Left lung (tissue), 14 donors: ENCODE measurements at places on chromosomes 7 and 10.

DNA sequence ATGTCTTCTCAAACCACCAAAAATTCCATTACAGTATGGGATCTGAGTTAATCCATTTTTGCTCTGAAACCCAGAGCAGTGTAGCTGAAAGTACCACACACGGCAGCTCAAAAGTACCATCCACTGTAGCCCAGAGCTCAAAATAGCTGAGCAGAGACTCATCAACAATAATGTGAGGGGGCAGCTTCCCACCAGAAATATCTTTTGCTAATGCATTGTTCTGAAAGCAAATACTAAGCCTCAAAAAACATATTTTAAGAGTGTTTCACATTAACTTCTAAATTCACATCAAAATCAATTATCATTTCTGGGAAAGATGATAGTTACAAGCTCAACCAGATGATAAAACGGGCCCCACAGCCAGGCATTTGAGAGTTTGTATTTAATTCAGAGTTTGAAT, 73.7 kb downstream of the ABLIM1 start:
- DNase-seq = no peak

GRCh38 chr7:130982651-130983050, 248.6 kb upstream of the KLF14 start:
- DNase-seq = no peak

GRCh38 chr10:75431180-75432111, at the start of gene LRMDA:
Gene LRMDA (plus strand): TSS chr10:75431624.
- DNase-seq = peak; percentile 94

DNA sequence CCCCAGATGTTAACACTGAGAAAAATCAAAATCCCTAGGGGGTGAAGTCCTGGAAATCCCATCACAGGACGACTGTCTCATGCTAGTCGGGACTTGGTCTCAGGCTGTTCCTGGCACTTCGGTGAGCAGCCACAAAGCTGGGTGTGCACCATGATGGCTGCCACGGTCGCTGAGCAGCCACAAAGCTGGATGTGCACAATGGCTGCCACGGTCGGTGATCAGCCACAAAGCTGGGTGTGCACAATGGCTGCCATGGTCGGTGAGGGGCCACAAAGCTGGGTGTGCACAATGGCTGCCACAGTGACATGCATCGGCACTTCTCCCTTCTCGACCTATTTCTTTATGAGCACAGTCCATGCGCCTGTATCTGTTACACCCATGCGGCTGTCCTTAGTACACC, 505.1 kb downstream of the TCERG1L start:
- no peak for DNase-seq

DNA sequence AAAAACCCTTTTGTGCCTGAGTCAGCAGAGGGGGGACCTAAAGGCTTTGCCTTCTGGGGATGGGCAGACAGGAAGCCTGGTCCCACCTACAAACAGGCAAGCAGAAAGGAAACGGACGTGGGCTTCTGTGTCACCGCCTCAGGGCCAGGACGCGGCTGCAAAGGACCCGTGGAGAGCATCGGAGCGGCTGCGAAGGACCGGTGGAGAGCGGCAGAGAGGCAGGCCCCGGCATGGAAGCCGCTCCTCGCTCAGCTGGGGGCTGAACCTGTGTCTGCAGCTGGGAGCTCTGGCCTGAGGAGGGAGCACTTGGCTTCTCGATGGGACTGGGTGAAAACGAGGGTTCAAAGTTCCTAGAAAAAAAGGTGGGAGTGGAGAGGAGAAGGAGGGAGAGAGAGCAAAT, 125.4 kb upstream of the PPP2R2D start:
- DNase-seq = no peak

DNA sequence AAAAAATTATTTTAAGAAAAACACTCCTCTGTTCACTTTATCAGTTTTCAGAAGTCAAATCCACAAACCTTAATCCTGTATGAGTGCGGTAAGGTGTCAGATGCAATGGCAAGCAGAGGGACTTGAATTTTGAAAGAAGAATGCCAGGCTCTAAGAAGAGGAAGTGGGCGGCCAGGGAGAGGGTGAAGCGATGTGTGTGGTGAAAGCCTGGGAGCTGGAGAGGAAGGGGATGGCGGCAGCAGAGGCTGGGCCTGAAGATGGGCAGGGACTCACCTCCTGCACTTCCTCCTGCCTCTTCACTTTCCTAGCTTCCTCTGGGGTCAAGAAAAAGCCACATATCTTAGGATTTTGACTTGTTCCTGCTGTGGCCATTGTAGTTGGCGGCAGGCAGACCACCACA, 609.6 kb downstream of the PARD3 start:
- no peak for DNase-seq

- no peak for DNase-seq
Measured at GRCh38 chr7:12470930-12471329, 67.3 kb upstream of the VWDE start.

GRCh38 chr10:60175441-60175971, 214.2 kb downstream of the ANK3 start:
- DNase-seq = no peak

DNA sequence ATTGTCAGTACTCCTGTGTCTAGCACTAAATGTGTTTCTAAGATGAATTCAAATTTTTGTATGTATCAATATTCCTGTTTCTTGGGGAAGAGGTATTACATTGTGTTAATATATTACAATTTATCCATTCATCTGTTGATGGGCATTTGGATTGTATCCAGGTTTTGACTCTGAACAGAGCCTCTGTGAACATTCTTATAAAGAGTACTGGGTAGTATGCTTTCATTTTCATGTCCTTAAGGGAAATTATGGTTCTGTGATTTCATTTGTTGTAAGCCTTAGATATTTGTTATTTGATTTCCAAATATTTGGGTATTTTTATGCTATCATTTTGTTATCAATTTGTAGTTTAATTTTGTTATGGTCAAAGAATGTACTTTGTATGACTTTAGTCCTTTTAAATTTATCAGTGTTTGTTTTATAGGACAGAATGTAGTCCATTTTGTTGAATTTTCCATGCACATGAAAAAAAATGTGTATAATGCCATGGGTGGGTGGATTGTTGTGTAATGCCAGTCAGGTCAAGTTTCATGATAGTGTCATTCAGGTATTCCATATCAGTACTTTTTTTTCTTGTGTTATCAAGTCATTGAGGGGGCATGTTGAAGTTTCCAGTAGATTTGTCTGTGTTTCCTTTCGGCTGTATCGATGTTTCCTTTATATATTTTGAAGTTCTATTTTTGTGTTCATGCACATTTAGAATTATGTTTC, 38.4 kb downstream of the STAM start:
- no peak for DNase-seq

- DNase-seq = no peak
Measured at GRCh38 chr7:122339145-122339904, 34.8 kb upstream of the FEZF1 start.

GRCh38 chr7:22867003-22867402, 44.4 kb upstream of the TOMM7 start:
- DNase-seq = peak; percentile 75

- no peak for DNase-seq
Measured at GRCh38 chr7:116728413-116728812, 56.4 kb downstream of the MET start.

GRCh38 chr7:130387306-130387627, 7.0 kb downstream of the CPA1 start:
- no peak for DNase-seq

GRCh38 chr7:151426441-151426903, 13.5 kb downstream of the CRYGN start:
- DNase-seq = no peak

- DNase-seq = no peak
Measured at GRCh38 chr10:59360605-59361405, 1.5 kb downstream of the FAM13C start.

DNA sequence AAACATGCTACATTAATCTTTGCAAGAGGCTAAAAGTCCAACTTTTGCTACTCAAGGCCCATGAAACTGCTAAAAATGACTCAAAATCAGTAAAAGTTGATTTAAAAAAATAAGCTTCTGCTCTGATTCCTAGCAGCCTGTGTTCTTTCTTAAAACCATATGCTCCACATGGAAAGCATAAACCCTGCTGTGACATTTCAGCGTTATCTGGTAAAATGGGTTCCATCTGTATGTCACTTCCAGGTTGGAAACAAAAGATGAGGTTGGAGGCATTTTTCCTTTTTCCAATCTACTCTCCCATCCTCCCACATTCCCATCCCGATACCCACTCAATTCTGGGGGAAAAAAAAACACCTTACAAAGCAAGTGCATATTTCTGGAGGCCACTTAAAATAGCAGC, 439.5 kb downstream of the NEBL start:
- DNase-seq = no peak

GRCh38 chr10:88459530-88459929, 123.6 kb downstream of the RNLS start:
- DNase-seq = no peak

DNA sequence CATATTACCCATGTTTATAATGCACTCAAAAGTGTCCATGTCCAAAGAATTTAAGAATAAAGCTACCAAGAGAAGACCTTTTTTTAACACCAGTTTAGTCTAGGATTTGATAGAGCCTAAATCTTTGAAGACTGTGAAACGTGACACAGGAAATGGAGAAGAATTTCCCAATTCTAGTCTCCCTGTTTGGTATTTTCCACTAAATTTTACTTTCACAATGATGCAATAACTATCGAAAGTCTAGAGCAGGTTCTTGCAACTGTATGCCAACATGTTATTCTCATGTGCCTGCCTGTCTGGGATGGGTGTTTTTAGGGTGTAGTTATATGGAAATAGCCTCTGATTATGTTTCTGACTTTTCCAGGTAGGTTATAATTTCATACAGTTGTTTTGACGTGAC, 6.9 kb upstream of the MXI1 start:
- no peak for DNase-seq

- DNase-seq = no peak
Measured at GRCh38 chr7:158291998-158292397, 295.6 kb downstream of the PTPRN2 start.

DNA sequence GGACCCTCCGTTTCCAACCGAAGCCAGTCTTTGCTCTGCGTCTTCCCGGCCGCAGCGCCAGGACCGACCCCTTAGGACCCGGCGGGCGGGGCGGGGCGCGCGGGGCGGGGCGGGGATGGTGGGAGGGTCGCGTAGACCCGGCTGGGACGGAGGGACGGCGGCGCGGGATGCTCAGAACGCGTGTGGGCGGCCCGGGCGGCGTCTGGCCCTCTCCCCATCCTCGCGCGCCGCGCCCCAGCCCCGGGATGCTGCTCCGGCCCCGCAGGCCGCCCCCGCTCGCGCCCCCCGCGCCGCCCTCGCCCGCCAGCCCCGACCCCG, at the start of gene UTF1:
Gene UTF1, plus strand, starts transcription at position 174 of the 318 bp plus-strand sequence. Its CDS starts 72 bp downstream, at position 246.
- DNase-seq = no peak

DNA sequence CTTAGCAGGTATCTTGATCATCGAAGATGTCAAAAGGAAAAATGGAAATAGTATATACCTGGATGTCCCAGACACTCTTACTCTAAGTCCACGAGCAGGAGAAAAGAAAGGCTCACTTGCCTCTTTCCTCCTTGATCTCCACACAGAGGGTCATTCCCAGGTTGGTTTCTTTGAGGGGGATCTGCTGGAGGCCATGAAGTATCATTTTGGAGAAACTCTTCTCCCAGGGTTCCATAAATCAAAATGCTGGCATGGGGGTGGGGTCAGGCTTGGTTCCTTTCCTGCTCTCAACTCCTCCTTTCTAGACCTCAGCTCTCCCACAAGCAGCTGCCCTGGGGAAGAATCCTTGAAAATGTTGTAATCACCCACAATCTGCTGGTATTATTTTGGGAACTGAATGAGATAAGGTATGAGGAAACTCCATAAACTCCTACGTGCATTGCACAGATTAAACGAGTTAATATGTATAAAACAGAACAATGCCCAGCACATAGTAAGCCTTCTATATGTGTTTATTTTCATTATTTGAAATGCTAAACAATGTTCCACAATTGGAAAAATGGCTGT, 54.4 kb downstream of the PRKCQ start:
- no peak for DNase-seq

DNA sequence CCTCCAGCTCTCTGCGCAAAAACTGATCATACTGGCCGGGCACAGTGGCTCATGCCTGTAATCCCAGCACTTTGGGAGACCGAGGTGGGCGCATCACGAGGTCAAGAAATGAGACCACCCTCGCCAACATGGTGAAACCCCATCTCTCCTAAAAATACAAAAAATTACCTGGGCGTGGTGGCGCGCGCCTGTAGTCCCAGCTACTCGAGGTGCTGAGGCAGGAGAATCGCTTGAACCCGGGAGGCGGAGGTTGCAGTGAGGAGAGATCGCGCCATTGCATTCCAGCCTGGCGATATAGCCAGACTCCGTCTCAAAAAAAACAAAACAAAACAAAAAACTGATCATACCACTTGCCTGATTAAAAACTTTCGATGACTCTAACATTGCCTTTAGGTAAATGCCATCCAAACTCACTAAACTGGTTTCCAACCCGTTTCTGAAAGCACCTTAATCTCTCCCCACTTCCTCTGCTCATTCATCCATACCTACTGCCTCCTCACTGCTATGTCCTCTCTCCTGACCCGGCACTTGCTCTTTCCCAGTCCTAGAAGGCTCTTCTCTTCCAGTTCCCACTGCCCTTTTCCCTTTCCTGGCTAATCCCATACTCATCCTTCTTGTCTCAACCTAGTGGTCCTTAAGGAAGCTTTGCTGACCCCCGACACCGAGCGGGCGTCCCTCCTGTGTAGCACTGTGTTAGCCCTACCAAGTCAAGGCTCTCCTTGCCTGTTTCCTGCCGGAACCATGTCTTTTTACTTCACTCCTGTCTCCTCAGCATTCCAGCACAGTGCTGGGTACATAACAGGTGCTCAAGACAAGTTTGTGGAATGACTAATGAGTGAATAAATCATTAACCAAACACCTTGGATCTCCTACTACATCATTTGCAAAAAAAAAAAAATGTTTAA, 686 bp upstream of the MIOS start:
- peak; percentile 63 for DNase-seq

- no peak for DNase-seq
Measured at GRCh38 chr10:127343821-127344220, 147.4 kb upstream of the INSYN2A start.
